NCI-H1436 (cell line): ENCODE measurements at places on chromosomes 16 and 17.

DNA sequence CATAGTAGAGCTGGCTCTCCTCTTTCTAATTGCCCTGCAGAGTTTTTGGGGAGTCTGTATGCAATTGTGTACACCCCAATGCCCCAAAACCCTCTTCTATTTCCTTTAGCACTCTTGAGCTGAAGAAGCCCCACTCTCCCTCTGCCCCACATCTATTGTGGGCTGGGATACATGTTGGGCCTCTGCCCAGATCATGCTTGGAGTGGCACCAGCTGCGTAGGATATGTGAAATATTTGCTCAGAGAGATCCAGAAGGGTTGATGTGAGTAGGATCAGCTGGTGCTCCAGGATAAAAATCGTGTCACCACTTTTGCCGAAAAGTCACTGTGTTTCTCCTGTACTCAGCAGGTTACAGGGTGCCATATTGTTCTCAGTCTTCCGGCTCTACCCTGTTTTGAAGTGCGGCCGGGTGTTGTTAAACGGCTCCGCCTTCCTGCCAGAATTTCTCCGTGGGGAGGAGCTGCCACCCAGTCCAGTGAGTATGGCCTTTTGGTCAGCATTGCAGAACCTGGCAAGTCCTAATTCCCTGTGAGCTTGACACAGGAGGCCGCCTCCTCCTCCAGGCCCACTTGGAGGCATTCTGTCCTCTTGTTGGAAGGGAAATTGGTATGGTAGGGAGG is 664.5 kb downstream of the WWOX start:
- DNase-seq = no peak

- DNase-seq = no peak
These were observed 7.3 kb downstream of the MTMR4 start for GRCh38 chr17:58507123-58507634.

GRCh38 chr17:17051380-17051779 is 9.1 kb downstream of the MPRIP start:
- no peak for DNase-seq

DNA sequence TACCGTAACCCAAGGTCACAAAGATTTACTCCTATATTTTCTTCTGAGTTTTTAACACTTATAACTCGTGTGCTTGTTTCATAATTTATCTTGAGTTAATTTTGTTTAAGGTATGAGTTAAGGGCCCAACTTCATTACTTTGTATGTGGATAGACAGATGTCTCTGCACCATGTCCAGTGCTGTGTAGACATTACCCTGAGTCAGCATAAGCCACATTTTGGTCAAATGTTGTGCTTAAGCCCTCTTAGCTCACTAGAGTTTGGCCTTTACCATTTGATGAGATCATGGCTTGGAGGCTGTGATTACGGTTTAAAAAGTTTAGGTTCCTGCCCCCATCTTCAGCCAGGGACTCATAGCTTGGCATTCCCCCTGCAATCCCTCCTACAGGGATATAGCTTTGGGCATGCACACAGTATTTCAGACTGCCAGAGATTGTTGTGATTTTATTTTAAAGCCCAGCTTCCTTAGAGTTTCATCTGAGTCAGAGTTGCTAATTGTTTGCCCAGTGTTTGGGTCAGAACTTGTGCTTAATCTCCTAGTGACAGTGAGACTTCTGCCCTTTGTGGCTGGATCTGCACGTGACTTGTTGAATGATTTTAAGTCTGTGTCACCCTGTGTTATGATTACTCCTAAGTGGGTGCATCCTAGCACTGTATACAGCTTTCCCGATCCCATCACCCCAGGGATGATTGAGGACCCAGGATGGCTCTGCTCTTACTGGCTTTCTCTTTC is 393.1 kb downstream of the CNTNAP4 start:
- DNase-seq = no peak

DNA sequence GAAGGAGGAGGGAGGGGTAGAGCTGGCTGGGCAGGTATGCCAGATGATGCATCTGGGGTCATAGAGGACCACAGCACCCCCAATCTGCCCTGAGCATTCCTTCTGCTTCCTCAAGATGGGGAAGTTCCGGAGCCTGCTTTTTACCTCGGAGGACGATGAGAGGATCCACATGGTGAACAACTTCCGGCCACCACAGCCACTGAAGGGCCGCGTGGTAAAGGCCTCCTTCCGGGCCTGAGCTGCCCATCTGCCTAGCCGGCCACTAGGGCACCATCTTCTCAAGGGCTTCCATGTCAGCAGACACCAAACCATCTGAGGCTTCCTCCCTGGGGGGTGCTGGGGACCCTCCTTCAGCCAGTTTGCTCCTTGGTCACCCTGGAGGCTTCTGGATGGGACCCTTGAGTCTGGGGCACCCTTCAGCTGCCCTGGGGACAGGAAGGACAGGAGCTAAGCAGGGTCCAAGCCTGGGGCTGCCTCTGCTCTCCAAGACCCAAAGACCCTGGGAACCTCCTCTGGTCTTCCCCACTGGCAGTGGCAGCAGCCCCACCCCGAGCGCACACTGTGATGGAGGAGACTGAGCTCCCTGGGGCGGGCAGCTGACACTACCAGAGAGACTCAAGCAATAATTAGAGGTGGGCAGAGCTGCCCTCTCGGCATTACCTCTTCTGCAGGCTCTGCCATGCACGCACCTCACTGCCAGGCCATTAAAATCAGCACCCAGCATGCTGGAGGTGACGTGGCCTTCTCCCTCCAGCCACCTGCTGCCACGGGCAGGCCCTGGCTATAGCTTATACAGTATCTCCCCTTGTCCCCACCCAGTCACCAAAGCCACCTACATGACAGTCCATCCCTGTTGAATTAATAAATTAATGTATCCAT is 9.3 kb downstream of the CA7 start:
- DNase-seq = no peak
